CD8-positive, alpha-beta memory T cell (primary cell): ENCODE measurements at places on chromosomes 16 and 17. TPM values are rescaled to one million over a fixed set of nuclear protein-coding genes. Genes with fewer than 3 reads are reported as not detected.

GRCh38 chr17:6461246-6461645 is 17.0 kb downstream of the PIMREG start:
- H3K27ac ChIP-seq, result no peak overlapping the region
- DNase-seq, result no peak
- no peaks in the 10 kb centered on the region for H3K4me1 ChIP-seq
- H3K4me3 ChIP-seq, result no peak overlapping the region

DNA sequence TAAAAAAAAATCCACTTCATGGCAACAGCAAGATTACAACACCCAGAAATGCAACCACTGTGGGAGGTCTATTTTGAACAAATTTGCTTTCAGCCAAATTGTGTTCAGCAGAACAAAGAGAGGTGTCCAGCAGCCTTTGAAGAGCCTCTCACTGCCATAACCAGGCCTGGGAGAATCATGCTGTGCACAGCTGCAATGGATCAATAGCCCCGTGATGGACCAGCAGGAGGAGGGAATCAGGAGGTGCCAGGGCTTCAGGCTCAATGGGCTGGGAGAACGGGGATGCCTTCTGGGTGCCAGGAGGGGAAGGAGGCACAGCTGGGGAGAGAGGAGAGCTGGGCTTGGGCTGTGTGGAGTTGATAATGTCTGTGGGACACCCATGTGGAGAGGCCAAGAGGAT is 366.2 kb upstream of the EEF2KMT start:
- no peaks in the 10 kb centered on the region for H3K4me1 ChIP-seq
- H3K27ac ChIP-seq, result no peak overlapping the region
- H3K36me3 ChIP-seq, result no peaks in the 10 kb centered on the region
- no peak for DNase-seq

Gene VTN
- 0.57 TPM for total RNA-seq

DNA sequence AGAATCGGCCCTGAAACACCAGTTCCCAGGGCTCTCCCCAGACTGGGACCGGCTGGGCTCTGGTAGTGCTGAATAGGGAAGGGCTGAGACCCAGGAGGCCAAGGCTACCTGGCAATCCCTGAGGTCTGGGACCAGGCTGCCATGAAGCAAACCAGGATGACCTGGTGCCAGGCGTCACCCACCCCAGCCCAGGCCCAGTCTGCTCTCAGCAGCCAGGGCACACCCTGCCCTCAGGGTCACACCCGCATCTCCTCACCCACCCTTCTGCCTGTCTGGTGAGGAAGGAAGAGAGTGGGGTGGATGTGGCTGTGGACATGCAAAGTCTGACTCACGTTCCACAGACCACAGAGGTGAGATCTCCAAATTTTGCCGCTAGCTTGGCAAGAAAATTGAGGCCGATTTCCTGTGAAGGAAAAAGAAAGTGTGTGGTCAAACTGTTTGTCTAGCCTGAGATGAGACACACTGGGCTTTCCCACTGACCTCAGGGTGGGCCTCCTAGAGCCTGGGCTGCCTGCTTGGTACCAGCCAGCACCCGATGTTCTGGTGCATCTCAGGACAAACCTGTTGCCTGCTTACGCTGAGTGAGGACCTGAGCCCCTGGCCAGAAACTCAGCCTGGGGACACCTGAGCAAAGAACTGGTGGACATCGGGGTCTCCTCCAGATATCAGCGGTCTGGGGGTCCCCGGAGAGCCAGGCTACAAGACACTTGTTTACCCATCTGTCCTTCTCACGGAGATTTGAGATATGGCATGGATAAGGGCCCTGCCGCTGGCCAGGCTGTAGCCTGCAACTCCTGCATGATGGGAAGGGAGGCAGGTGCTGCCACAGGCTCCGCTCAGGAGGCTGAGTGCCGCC is 6.3 kb upstream of the RAB37 start:
- peaks cover 28% of the 10 kb centered on the region for H3K4me1 ChIP-seq
- peak overlapping the region; percentile 12 for H3K4me3 ChIP-seq
- no peaks in the 10 kb centered on the region for H3K36me3 ChIP-seq
- DNase-seq, result peak; percentile 88
- H3K27me3 ChIP-seq, result no peaks in the 10 kb centered on the region
- H3K27ac ChIP-seq, result no peak overlapping the region

DNA sequence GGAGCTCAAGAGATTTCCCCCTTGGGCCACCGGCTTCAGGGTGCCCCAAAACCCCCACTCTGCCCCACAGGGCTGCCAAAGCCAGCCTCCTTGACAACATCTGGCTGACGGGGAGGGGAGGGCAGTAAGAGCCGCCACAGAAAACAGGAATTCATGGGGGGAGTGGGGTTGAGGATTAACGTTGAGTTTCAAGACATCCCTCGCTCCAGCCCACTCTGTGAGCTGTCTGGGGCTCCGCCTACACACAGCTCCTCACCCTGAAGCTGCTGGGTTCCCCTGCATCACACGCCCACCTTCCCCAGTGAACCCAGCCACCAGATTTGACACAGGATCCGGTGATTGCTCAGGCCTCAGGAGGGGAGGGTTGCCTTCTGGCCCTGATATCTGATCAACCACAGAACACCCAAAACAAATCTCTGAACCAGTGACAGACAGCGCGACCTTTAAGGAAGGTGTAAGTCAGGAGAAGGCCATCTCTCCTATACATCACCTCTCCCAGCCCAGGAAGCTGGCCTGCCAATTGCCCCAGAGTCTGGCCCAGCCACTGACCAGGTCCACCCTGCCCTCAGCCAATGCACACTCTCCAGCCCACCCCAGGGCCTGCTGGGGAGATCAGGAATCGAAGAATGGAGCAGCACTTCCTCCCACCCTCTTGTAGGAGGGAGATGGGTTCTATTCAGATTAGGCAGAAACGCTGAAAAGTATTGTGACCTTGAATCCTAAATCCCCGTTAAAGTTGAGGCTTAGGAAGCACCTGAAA is 132.1 kb downstream of the CLEC16A start:
- no peak for DNase-seq
- no peak overlapping the region for H3K4me3 ChIP-seq
- H3K4me1 ChIP-seq, result peaks cover 37% of the 10 kb centered on the region
- H3K27ac ChIP-seq, result no peak overlapping the region
- no peaks in the 10 kb centered on the region for H3K27me3 ChIP-seq

DNA sequence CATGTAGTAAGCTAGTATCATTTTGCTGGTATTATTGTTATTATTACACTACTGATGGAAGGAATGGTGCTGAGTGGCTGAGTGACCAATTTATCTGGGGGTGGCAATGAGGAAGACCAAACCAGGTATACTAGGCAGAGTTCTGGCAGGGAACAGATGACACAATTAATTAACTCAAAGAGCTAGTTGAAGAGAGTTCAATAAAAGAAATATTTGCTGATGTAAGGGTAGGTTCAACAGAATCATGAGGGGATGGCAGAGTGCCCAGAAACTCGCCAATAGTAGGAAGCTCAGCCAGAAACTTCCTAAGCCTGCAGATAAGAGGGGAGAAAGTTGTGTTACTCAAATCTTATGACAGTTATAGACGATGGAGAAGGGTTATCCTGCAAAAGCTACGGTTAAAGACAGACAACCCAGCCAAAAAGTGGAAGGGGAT is 352.5 kb downstream of the KCNJ2 start:
- DNase-seq, result no peak
- H3K4me1 ChIP-seq, result no peaks in the 10 kb centered on the region
- no peak overlapping the region for H3K4me3 ChIP-seq
- no peak overlapping the region for H3K27ac ChIP-seq

- no peaks in the 10 kb centered on the region for H3K36me3 ChIP-seq
- DNase-seq, result no peak
- H3K4me3 ChIP-seq, result no peak overlapping the region
- H3K4me1 ChIP-seq, result peaks cover 55% of the 10 kb centered on the region
- no peaks in the 10 kb centered on the region for H3K27me3 ChIP-seq
- H3K27ac ChIP-seq, result no peak overlapping the region
Measured at GRCh38 chr17:31513731-31514427, 122.4 kb downstream of the RAB11FIP4 start.

DNA sequence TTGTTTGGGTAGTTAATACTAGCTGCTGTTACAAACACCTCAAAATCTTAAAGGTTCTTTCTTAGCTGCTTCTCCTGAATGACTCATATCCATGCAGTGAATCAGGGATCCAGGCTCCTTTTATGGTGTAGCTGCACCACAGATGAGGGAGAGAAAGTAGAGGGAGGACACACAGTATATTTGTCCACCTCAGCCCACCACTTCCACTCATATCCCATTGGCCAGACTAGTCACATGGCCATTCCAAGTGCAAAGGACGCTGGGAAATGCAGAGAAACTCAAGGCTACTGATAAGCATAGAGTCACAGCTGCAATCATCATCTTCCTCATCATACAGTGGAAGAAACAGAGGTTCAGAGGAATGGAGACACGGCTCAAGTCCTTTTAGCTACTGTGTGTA is 63.8 kb downstream of the GSG1L start:
- no peak overlapping the region for H3K27ac ChIP-seq
- H3K4me3 ChIP-seq, result no peak overlapping the region
- H3K4me1 ChIP-seq, result no peaks in the 10 kb centered on the region
- H3K36me3 ChIP-seq, result no peaks in the 10 kb centered on the region

DNA sequence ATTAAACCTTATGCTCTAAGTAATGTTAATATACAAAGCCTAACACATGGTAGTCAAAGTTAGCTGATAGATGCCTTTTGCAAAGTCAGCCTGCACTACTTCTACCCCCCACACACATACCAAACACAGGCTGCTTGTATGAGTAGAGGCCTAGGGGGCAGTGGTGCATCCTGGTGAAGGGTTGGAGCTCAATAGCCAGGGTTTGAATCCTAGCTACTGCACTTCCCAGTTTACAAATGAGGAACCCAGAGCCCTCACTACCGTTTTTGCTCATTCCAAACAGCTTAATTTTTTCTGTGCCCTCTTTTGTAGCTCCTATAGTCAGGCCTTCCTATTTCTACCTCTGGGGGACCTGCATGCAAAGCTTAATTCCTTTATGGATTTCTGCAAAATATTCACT is 18.9 kb upstream of the HYDIN start:
- no peak overlapping the region for H3K27ac ChIP-seq
- no peaks in the 10 kb centered on the region for H3K27me3 ChIP-seq
- no peak for DNase-seq
- no peaks in the 10 kb centered on the region for H3K36me3 ChIP-seq
- no peak overlapping the region for H3K4me3 ChIP-seq
- H3K4me1 ChIP-seq, result no peaks in the 10 kb centered on the region

GRCh38 chr17:32992321-32993033 is 830 bp downstream of the SPACA3 start:
- no peaks in the 10 kb centered on the region for H3K27me3 ChIP-seq
- no peaks in the 10 kb centered on the region for H3K36me3 ChIP-seq
- H3K27ac ChIP-seq, result no peak overlapping the region
- DNase-seq, result no peak
- no peaks in the 10 kb centered on the region for H3K4me1 ChIP-seq
